Stimulated activated CD4-positive, alpha-beta T cell treated with anti-CD3 and anti-CD28 coated beads, Interleukin-2, amount 100 ng/mL, for 24 hours (primary cell): ENCODE measurements at places on chromosomes 7 and 10.

- no peak for DNase-seq
Measured at GRCh38 chr10:70694418-70695141, 22.3 kb downstream of the ADAMTS14 start.

GRCh38 chr7:4073750-4074149, 608.3 kb upstream of the FOXK1 start:
- DNase-seq: no peak

DNA sequence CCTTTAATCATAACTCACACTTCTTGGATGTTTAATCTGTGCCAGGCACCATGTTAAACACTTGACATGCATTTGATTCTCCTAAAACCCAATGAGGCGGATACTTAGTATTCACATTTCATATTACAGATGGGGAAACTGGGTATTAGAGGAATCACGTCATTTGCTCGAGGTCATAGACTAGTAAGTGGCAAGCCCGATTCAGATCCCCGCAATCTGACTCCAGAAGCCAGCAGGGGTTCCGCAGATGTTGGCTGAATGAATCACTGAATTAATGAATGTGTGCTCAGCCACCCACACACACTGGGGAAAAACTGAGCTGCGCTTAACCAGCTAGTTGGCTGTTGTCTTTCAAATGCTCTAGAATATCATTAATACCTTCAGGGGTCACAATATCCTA, 22.5 kb upstream of the ENO4 start:
- no peak for DNase-seq

GRCh38 chr7:73712773-73713172, 6.7 kb downstream of the STX1A start:
- no peak for DNase-seq

GRCh38 chr10:79379512-79380124, 32.3 kb downstream of the PPIF start:
- DNase-seq: peak; percentile 0

DNA sequence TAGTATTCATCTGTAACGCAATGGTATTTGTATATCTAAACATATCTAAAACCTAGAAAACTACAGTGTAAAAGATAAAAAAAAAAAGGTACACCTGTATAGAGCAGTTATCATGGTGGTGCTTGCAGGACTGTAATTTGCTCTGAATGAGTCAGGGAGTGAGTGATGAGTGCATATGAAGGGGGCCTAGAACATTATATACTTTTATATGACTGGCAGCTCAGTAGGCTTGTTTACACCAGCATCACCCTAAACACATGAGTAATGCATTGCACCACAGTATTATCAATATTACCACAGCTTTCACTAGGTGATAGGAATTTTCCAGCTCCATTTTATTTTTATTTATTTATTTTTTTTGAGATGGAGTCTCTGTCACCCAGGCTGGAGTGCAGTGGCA, 40.8 kb downstream of the TRIM24 start:
- DNase-seq: no peak

DNA sequence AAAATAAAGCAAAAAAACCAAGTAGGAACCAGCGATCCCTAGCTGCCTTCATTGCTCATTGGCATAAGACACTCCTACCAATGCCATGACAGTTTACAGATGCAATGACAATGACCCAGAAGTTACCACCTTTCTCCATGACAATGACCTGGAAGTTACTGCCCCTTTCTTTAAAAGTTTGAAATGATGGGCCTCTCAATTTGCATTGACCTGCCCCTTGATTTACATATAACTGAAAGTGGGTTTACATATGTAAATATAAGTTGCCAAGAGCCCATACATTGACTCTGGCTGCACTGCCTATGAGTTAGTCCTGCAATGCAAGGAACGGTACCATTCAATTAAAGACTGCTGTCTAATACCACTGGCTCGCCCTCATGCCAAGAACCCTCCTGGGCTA, 240.7 kb upstream of the LRRN3 start:
- DNase-seq: no peak

- DNase-seq: no peak
Measured at GRCh38 chr10:101061624-101062231, at the start of gene KAZALD1. KAZALD1 (plus strand) TSS chr10:101061989; CDS start chr10:101062593, 604 bp downstream.

DNA sequence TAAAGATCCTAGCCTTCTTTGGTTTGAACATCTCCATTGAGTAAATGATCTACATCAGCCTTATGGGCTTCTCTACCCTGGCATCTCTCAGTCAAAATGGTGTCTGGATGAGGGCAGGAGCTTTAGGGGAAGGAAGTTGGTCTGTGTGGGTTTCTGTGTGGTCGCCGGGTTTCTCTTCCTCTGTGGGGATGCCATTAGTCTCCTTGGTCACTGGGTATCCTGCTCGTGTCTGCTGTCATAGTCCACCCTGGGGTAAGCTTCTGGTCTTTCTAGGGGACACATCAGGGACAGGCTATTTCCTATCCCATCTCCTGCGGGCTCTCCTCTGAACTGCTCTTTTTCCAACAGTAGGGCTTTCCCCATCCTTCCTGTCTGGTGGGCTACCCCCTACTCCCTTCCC, 150.3 kb upstream of the NPY start:
- no peak for DNase-seq

DNA sequence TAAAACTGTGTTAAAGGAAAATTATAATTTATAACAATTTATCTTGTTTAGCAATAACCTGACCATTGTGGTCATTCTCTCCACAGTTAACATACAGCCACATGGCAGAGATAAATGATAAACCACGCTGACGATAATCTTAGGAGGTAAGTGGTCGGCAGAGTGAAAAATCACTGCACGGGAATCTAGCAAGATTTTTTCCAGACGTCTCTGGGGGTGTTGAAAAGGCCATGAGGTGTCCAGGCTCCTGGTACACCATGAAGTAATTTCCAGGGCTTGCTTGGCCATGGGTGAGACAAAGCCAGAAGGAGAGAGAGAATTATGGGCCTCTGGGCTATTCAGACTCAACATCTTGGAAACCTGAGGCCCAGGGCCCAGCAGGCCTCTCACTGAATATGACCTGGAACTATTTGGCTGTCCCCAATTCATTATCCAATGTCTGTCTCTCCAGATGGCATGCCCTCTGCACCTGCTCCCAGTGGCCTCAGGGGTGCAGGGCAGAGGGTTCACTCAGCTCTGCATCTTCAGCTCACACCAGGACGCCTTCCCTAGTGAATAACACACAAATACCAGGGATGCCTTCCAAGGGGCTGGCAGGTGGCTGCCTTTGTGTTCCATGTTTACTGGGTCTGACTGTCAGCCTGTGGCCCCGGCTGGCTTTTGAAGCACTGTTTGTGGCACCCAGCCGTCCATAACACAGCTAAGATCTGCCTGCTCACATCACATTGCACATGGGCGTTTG, 590.4 kb upstream of the PFKP start:
- no peak for DNase-seq

DNA sequence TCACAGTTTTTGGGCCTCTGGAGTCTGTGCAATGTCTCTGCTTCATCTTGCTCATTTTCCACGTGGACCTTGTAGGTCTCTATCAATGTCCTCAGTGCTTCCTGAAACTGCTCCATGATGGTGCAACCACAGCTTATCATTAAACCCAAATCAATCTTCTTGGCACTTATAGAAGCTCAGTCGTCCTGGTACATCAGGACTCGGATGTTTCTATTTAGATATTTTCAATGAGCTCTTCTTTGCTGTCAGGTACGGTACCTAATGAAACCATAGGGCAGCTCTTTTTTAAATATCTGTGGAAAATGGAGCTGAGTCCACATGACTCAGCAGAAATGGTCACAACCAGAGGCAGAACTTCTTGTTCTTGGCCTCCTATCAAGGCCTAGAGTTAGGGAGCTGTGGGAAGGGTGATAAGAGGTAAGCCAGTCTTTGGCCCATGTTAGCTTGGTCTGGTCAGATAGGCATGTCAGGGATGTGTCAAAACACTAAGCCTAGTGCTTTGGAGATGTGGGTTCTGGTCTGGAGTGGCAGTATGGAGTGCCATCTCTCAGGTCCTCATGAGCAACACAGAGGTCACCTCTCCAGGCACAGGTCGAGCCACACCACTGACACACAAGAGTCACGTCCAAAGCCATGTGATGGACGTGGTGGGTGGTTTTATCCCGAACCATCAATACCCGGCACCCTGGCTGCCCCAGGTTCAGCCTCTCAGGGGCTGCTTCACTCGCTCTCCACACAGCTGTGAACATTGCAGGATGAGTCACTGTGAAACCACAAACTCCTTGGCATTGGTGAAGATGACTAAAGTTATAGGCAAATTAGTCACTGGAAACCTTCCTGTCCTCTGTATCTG, 87.0 kb downstream of the TBXAS1 start:
- DNase-seq: peak; percentile 67

- no peak for DNase-seq
Measured at GRCh38 chr7:97770850-97771249, 39.0 kb downstream of the TAC1 start.

GRCh38 chr7:92964141-92964540, 127.8 kb upstream of the CDK6 start:
- DNase-seq: no peak

- no peak for DNase-seq
Measured at GRCh38 chr10:27701938-27702537, 43.6 kb downstream of the MKX start.
